ENCODE measurements at places on chromosomes 6 and 20. TPM values are rescaled to one million over a fixed set of nuclear protein-coding genes. Genes with fewer than 3 reads are reported as not detected.
A peak's percentile ranks its signal among the peaks of the same experiment; 100 is the strongest.

Gene THEMIS
- total RNA-seq = not detected

Gene GRM4
- not detected for total RNA-seq

Gene SMOC2
- 36.5 TPM for total RNA-seq

Gene RSPO4
- not detected for total RNA-seq

Gene BMP2
- total RNA-seq = 2.6 TPM

Gene MCCD1
- total RNA-seq = not detected

DNA sequence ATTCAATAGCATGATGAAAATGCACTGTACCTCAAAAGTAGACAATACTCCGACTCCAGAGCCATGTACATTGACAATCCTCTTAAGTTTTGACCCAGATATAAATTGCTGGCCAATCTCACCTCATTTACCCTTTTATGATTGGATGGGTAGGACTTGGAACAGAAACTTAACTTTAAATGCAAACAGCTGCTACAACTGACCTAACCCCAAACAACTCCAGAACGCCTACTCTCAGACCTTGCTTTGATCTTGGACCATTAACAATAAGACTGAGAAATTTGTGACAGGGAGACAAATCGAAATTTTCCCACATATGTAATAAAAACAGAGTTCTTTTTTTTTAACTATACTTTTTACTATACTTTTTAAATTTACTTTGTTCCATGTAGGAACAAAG lies 200.5 kb upstream of the MCHR2 start:
- no peaks in the 10 kb centered on the region for H3K4me1 ChIP-seq
- H3K4me3 ChIP-seq = no peak overlapping the region
- no peaks in the 10 kb centered on the region for H3K27me3 ChIP-seq
- no peak for DNase-seq

GRCh38 chr6:137019476-137020272 lies 25.1 kb downstream of the IL20RA start:
- DNase-seq = no peak
- H3K27ac ChIP-seq = no peak overlapping the region
- H3K36me3 ChIP-seq = no peaks in the 10 kb centered on the region
- no peaks in the 10 kb centered on the region for H3K4me1 ChIP-seq
- peaks cover 4% of the 10 kb centered on the region for H3K27me3 ChIP-seq

- H3K27ac ChIP-seq = no peak overlapping the region
- no peaks in the 10 kb centered on the region for H3K4me1 ChIP-seq
- no peaks in the 10 kb centered on the region for H3K36me3 ChIP-seq
- H3K4me3 ChIP-seq = no peak overlapping the region
- DNase-seq = no peak
Measured at GRCh38 chr20:24810676-24811407, 138.2 kb upstream of the CST7 start.

GRCh38 chr20:9100691-9101090 lies 31.8 kb downstream of the PLCB4 start:
- no peaks in the 10 kb centered on the region for H3K4me1 ChIP-seq
- no peak for DNase-seq
- no peak overlapping the region for H3K4me3 ChIP-seq
- H3K36me3 ChIP-seq = no peaks in the 10 kb centered on the region
- H3K27ac ChIP-seq = no peak overlapping the region

DNA sequence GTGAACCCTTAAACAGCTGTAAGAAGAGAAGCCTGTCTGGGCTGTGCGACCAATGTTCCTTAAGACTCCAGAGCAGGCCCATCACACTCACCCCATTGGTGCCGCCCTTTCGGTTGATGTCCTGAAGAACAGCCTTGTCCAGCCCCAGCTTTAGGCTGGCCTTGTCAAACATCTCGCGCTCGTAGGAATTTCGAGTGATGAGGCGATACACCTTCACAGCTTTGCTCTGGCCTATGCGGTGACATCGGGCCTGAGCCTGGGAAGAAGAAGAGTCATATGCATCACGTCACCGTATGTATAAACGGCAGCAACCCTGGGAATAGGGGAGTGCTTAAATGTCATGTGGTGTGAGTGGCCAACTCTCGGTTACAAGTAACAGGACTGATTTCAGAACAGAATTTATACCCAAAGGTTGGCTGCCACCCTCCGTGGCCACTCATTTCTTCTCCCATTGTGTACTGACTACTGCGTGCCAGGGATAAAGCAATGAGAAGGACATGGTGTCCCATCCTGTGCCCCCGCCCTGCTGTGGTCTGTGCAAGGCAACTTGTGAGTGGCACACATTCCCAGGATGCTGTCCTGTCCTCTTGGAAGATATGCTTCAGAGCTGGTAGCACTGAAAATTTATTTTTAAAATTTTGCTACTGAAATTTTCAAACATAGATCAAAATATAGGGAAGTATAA lies 90.7 kb upstream of the EMILIN3 start:
- H3K4me1 ChIP-seq = no peaks in the 10 kb centered on the region
- H3K27me3 ChIP-seq = no peaks in the 10 kb centered on the region
- DNase-seq = no peak
- no peak overlapping the region for H3K27ac ChIP-seq
- no peak overlapping the region for H3K4me3 ChIP-seq

GRCh38 chr6:10837622-10837994 lies 731 bp downstream of the MAK start:
- peak overlapping the region; percentile 71 for H3K4me3 ChIP-seq
- peak overlapping the region; percentile 40 for H3K27ac ChIP-seq
- H3K36me3 ChIP-seq = no peaks in the 10 kb centered on the region
- H3K4me1 ChIP-seq = peaks cover 5% of the 10 kb centered on the region
- H3K27me3 ChIP-seq = no peaks in the 10 kb centered on the region

- H3K27me3 ChIP-seq = no peaks in the 10 kb centered on the region
- no peaks in the 10 kb centered on the region for H3K36me3 ChIP-seq
- no peak overlapping the region for H3K27ac ChIP-seq
- H3K4me3 ChIP-seq = no peak overlapping the region
Measured at GRCh38 chr6:46715141-46715540, 20.0 kb downstream of the PLA2G7 start.

GRCh38 chr6:25050356-25050755 lies 114.6 kb upstream of the RIPOR2 start:
- H3K4me1 ChIP-seq = peaks cover 50% of the 10 kb centered on the region
- H3K27me3 ChIP-seq = no peaks in the 10 kb centered on the region
- DNase-seq = no peak
- H3K27ac ChIP-seq = no peak overlapping the region
- no peaks in the 10 kb centered on the region for H3K36me3 ChIP-seq
- H3K4me3 ChIP-seq = no peak overlapping the region

DNA sequence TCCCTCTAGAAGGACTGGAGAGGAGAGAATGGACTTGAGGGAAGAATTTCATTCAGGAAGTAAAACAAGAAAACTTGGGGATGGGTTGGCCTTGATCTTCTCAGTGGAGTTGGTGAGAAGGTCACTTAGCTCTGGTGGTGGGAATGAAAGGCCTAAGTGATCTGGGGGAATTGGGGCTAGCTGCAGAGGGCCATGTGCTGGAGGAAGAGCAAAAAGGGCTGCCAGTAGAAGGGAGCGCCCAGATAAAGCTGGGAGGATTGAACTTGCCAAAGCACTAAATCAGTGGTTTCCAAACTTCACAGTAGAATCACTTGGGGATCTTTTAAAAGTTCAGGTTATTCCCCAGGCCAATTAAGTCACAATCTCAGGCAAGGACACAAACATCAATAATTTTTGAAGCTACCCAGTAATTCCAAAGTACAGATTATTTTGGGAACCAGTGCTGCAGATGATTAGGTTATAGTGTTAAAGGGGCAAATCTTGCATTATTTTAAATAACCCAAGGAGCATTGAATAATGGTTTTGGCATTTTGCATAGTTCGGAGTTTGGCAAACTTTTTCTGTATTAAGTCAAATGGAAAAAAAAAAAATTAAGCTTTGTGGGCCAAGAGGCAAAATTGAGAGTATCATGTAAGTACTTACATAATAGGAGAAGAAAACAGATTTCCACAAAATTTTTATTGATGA lies 36.5 kb upstream of the RFPL4B start:
- DNase-seq = no peak
- no peaks in the 10 kb centered on the region for H3K27me3 ChIP-seq
- peaks cover 4% of the 10 kb centered on the region for H3K4me1 ChIP-seq

- H3K4me3 ChIP-seq = no peak overlapping the region
- no peaks in the 10 kb centered on the region for H3K27me3 ChIP-seq
- DNase-seq = no peak
- no peaks in the 10 kb centered on the region for H3K36me3 ChIP-seq
Measured at GRCh38 chr6:150453357-150453756, 84.5 kb downstream of the IYD start.

GRCh38 chr20:45626540-45626939 lies 3.0 kb upstream of the WFDC10A start:
- DNase-seq = no peak
- no peak overlapping the region for H3K4me3 ChIP-seq
- H3K27ac ChIP-seq = no peak overlapping the region
- peaks cover 16% of the 10 kb centered on the region for H3K27me3 ChIP-seq
